NCI-H526 (cell line): ENCODE measurements at places on chromosomes 16 and 17.

DNA sequence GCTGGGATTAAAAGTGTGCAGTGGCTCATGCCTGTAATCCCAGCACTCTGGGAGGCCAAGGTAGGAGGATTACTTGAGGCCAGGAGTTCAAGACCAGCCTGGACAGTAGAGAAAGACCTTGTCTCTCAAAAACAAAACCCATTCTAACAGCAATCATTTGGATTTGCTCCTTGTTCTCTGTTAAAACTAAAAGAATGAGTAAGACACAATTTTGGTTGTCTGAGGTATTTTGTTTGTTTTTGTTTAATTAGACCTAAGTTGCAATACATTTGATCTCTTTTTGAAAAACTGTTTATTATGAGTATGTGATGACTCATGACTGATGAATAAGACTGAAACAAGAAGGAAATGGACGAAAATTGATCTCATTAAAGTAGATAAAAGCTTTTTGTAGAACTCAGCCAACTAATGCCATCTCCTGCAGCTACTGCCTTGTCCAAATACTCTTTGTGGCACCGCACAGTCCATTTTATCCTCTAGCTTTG is 29.0 kb downstream of the GLG1 start:
- no peak for DNase-seq

DNA sequence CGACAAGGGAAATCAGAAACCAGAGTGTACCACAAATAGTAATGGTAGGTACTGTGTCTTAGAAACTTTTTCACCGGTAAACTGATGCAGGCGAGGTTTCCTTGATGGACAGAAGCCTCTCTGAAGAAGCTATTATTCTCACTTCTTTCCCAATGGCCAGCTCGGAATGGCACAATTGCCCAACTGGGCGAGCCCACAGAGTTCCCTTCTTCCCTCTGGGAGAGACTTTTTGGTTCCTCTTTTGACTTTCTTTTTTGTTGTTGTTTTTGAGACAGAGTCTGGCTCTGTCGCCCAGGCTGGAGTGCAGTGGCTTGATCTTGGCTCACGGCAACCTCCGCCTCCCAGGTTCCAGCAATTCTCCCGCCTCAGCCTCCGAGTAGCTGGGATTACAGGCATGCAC is 16.9 kb downstream of the SLC43A2 start:
- no peak for DNase-seq

DNA sequence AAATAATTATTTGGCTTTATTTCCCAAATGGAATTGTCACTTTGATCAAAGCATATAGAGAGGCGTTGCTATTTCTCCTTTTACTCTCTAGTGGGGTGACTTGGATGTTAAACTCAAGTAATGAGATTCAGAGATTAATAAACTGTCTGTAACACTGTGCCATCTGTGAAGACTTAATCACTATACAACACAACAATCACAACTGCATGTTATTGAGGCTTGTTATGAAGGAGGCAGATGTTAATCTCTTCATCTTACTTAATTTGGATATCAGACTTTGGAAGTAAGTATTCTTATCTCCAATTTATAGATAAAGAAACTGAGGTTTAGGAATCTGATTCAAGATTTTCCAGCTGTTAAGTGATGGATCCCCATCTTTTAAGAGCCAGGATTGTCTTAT is 132.5 kb downstream of the CNTNAP4 start:
- DNase-seq, result no peak

- DNase-seq, result no peak
Measured at GRCh38 chr17:282000-282911, 70.4 kb downstream of the RPH3AL start.

DNA sequence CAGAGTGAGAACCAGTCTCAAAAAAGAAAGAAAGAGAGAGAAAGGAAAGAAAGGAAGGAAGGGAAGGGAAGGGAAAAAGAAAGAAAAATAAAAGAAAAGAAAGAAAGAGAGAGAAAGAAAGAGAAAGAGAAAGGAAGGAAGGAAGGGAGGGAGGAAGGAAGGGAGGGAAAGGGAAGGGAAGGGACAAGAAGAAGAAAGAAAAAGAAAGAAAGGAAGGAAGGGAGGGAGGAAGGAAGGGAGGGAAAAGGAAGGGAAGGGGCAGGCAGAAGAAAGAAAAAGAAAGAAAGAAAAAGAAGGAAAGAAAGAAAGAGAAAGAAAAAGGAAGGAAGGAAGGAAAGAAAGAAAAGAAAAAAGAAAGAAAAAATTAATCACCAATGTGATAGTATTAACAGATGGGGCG is 15.7 kb downstream of the SLC5A11 start:
- DNase-seq, result no peak

GRCh38 chr16:56479469-56479868 is 28.1 kb downstream of the OGFOD1 start:
- no peak for DNase-seq

- DNase-seq, result no peak
Measured at GRCh38 chr16:26464576-26465266, 602.0 kb upstream of the C16orf82 start.

GRCh38 chr16:57462209-57462977 is at the start of gene POLR2C:
Gene POLR2C, plus strand, starts transcription at chr16:57462679. Its CDS starts 46 bp downstream, at chr16:57462725.
- DNase-seq, result peak; percentile 26

GRCh38 chr16:59484833-59485516 is 750.9 kb upstream of the GOT2 start:
- DNase-seq, result no peak

DNA sequence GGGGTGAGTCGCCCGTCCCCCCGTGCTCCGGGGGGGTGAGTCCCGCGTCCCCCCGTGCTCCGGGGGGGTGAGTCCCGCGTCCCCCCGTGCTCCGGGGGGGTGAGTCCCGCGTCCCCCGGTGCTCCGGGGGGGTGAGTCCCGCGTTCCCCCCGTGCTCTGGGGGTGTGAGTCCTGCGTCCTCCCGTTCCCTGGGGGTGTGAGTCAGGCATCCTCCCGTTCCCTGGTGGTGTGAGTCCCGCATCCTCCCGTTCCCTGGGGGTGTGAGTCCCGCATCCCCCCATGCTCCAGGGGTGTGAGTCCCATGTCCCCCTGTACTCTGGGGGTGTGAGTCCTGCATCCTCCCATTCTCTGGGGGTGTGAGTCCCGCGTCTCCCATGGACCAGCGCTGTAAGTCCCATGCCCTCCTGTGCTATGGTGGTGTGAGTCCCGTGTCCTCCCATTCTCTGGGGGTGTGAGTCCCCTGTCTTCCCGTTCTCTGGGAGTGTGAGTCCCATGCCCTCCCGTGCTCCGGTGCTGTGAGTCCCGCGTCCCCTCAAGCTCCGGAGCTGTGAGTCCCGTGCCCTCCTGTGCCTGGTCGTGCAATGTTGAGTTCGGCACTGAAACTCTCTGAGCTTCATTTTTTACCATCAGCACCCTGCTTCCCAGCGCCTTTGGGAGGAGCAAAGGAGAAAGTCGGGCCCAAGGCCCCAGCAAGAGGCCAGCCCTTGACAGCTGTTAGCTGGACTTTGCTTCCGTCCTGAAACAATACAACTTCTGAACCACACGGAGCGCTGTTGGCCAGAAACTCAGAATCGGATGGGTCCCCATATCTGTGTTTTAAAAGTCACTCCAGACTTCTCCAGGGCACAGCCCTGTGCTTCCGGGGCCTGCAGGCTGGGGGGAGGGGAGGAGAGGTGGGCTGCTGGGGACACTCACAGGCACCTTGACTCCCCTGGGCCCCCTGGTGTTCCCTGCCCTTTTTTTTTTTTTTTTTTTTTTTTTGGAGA is 11.5 kb upstream of the ZC3H18 start:
- peak; percentile 77 for DNase-seq

DNA sequence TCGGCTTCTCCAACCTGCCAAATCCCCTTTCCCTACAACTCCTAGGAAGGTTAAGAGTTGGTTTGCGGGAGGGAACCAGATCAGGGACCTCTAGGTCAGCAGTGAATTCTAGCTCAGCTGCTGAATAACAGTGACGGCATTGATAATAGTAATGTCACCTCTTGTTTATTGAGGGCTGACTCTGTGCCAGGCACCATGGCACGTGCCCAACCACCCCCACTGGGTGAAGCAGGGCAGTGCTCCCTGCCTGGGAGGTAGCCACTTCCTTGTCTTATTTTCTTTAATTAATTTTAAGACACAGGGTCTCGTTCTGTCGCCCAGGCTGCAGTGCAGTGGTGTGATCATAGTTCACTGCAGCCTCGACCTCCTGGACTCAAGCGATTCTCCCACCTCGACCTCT is 5.5 kb upstream of the PPL start:
- no peak for DNase-seq

DNA sequence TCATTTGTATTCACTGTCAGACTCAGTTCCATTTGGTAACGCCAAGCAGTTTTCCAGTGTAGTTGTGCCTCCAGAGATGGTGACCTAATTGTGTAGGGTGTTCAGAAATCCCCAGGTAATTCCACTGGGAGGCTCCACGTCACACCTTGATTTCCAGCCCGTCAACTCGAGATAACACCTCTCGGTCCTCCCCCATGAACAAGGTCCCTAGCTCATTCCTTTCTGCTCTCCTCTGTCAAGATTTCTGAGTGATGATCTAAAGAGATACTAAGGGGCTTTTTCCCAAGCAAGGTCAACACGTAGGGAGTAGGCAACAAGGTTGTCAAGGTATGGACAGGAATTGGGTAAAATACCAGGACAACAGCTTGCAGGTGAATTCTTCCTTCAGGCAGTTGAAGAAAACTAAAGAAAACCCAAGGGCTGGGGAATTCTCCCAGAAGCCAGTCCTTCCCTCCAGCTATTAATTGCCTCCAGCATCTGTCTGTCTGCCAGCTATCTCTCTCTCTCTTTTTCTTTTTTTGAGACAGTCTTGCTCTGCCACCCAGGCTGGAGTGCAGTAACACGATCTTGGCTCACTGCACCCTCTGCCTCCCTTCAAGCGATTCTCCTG is 31.4 kb downstream of the GPRC5B start:
- DNase-seq, result no peak

- DNase-seq, result peak; percentile 45
Measured at GRCh38 chr17:65099941-65100315, 37.2 kb upstream of the RGS9 start.

DNA sequence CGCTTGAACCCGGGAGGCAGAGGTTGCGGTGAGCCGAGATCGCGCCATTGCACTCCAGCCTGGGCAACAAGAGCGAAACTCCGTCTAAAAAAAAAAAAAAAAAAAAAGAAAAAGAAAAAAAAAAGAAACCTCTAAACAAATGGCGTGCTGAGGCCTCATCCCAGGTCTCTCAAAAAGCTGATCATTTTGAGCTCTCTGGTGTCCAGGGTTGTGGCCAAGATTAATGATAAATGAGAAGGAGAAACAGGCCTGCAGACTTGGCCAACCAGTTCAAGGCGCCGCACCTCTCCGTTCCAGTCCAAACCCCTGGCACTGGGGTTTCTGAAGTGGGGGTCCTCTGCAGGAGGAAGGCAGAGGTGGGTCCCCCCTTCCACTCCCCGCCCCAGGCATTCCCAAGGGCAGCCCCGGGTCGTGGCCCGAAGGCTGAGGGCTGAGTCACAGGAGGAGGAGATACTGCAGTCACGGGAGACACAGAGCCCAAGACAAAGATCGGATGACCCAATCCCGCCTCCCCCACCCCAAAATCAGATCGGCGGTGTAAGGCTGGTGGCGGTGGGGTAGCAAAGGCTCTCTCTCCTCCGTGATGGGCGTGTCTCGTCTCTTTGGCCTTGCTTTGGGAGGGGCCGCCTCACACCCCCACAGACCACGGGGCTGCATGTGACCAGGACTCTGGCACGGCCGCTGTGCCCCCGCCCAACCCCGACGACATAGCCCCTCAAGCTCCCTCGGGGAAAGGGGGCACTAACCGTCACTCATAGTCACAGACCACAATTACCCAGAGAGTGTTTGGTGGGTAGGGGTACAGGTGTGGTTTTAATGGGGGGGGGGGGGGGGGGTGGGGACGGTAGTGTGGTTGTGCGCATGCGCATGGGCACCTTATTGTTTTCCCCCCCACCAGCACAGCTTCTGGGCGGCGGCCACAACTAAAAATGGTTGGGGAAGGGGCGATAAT is 1.1 kb downstream of the VAT1 start:
- DNase-seq, result no peak

DNA sequence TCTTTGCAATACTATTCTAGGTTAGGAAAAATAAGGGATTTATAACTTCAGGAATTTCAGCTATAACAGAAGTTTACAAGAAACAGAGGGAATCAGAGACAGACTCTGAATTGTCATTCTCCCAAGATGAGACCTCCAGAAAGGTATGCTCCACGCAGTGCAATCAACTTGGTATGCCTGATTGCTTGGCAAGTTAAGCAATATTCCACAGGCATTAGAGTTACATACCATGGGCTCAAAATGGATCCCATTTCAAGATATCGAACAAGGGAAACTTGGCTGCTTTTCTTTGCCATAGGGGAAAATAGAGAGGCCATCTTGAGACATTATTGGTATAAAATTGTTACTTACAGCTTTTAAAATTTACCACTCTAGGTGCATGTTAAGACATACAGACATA is 615.6 kb upstream of the SOX9 start:
- DNase-seq, result no peak

GRCh38 chr16:63516394-63516793 is 1480.2 kb upstream of the CDH8 start:
- no peak for DNase-seq

DNA sequence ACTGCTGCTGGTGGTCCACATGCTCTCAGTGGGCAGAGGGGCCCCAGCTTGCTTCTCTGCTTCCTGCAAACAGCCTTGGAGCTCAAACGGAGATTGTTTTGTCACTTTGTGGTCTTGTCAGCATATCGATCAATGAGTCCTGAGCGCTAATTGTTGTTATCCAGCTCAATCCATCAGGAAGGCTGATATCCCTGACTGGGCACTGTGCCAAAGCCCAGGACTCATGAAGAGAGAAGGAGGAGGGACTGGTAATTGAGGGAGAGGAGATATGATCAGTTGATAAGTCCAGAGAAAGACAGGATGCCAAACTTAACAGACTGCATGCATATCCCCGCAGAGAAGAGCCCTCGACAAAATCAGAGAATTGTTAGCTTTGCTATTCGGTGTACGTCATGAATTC is 58.6 kb upstream of the DNAH9 start:
- no peak for DNase-seq
